ENCODE measurements at places on chromosomes 16 and 17. TPM values are rescaled to one million over a fixed set of nuclear protein-coding genes. Genes with fewer than 3 reads are reported as not detected.

Gene NPIPA8
- 1.1 TPM for total RNA-seq

Gene E4F1
- 25.6 TPM for total RNA-seq

Gene CCL18
- total RNA-seq, result not detected

Gene GUCY2D
- total RNA-seq, result not detected

Gene NDRG4
- total RNA-seq, result 10.5 TPM

Gene GPRC5B
- total RNA-seq, result 74.8 TPM

Gene VASN
- 49.5 TPM for total RNA-seq

Gene GP1BA
- not detected for total RNA-seq

DNA sequence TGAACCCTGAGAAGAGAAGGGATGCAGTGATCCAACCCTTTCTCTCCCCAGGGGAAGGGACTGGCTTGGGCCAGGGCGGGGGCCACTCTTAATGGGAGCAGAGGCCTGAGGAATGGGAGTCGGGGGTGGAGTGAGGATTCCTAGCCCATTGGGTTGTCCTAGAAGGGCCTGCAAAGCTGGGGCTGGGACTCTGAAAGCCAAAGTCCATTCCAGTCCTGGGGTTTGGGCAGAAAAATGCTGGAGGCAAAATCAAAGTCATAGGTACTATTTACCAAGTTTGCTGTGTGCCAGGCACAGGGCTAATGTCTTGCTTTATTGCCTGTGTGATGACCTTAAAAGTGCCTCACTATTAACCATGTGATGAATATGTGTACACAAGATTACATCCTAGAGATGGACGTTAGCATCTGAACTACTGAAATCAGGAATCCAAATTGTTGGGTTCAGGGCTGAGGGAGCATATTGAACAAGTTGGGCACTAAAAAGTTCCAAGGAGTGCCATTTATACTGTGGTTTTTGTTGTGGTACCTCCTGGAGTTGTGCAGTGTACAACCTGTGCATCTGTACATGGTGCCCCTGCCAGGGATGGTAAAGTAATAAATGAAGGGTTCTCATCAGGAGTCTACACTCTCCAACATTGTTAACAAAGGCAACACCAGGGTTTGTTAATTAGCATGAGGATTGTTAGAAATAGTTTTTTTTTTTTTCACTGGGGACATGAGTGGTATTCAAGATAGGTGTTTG, 84.4 kb upstream of the NKD1 start:
- H3K4me1 ChIP-seq, result no peaks in the 10 kb centered on the region
- H3K27me3 ChIP-seq, result no peaks in the 10 kb centered on the region
- no peaks in the 10 kb centered on the region for H3K36me3 ChIP-seq
- H3K4me3 ChIP-seq, result no peak overlapping the region

DNA sequence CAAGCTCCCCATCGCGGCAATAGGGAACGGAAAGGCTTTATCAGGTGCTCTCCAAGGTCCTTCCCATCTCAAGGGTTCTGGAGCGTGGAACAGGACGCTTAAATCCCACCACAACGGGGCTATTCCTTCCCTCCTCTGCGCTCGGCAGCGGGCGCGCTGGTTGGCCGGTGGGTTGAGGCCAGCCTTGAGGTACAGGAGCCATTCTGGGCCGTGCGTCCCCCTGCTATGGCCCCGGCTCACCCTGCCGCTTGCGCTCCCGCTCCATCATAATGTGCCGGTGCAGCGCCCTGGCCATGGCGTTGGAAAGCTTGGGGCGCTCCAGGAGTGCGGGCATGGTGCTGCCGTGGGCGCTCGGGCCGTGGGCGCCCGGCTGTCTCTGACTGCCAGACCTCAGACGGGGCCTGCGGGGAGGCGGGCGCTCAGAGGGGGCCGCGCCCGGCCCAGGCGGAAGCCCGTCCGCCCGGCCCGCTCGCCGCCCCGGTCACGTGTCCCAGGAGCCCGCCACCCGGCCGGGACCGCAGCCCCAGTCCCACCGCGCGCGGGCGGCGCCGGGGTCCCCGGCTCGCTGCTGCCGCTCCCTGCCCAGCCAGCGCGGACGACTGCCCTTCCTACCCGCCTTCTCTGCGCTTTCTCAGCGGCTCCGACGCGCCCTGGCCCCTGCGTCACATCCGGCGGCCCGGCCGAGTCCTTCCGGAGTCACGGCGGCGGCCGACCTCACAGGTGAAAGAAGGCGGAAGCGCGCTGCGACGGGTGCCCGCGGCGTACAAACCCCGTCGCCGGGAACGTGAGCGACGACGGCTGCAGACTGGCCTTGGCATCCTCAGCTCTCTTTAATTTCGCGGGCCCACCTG, at the start of gene GPS2:
Gene GPS2, minus strand, starts transcription at position 642 of the 851 bp plus-strand sequence. Its CDS starts 308 bp downstream, at position 334.
- peaks cover 5% of the 10 kb centered on the region for H3K4me1 ChIP-seq
- H3K27ac ChIP-seq, result peak within 1 kb of the TSS; percentile 81
- H3K27me3 ChIP-seq, result no peaks in the 10 kb centered on the region
- no peaks in the 10 kb centered on the region for H3K36me3 ChIP-seq
- H3K4me3 ChIP-seq, result peak within 1 kb of the TSS; percentile 84
- peak; percentile 92 for DNase-seq

- peaks cover 4% of the 10 kb centered on the region for H3K4me1 ChIP-seq
- H3K36me3 ChIP-seq, result no peaks in the 10 kb centered on the region
- no peak overlapping the region for H3K27ac ChIP-seq
- peak; percentile 34 for DNase-seq
Measured at GRCh38 chr17:9273428-9274391, 252.4 kb downstream of the NTN1 start.

DNA sequence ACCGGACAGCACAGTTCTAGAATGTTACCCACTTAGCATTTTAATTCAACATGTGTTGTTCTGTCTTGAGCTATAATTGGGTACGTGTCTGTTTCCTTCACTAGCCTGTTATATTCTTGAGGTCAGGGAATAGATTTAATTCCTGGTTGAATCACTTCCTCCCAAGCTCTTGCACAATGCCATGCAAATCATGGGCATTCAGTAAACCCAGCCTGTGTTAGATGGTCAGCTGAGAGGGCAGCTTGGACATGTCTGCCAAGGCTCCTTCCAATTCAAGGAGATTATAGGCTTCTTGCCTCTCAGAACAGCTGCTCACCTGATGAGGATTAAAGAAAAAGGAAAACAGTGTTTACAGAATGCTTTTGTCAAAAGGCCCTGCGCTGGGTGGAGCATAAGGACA, 12.6 kb downstream of the C1QTNF1 start:
- H3K4me3 ChIP-seq, result no peak overlapping the region
- no peaks in the 10 kb centered on the region for H3K36me3 ChIP-seq

DNA sequence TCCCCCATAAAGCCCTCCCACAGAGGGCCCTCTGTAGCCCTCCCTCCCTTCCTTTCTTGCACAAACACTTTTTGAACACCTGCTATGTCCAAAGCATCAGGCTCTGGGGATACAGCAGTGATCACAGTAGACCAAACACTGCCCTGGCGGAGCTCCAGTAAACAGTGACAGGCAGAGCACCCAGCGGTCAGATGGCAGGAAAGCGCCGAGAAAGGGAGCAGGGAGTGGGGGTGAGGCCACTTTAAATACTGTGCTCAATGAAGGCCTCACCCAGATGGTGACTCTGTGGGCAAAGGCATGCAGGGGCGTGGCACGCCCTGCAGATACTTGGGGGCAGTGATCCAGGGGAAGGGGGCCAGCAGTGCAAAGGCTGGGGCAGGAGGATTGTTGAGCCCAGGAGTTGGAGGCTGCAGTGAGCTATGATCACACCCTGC, 7.6 kb downstream of the PRR29 start:
- H3K27me3 ChIP-seq, result no peaks in the 10 kb centered on the region
- H3K4me1 ChIP-seq, result no peaks in the 10 kb centered on the region
- DNase-seq, result no peak
- H3K27ac ChIP-seq, result no peak overlapping the region
- no peak overlapping the region for H3K4me3 ChIP-seq

DNA sequence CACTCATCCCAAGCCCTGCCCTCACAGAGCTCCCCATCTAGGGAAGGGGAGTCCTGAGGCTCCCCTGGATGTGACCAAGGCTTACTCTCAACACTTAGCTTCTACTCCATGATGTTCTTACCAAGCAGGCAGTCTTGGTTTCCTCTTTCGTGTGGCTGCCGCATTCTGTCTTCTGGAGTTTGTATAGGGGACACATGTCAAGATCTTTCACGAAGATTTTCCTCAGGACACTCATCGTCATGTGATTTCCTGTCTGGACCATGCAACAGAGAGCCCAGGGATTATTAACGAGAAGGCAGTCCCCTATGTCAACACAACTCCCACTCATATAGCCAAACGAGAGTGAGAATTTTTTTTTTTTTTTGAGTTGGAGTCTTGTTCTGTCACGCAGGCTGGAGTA, 10.4 kb downstream of the PRSS54 start:
- H3K4me3 ChIP-seq, result no peak overlapping the region

DNA sequence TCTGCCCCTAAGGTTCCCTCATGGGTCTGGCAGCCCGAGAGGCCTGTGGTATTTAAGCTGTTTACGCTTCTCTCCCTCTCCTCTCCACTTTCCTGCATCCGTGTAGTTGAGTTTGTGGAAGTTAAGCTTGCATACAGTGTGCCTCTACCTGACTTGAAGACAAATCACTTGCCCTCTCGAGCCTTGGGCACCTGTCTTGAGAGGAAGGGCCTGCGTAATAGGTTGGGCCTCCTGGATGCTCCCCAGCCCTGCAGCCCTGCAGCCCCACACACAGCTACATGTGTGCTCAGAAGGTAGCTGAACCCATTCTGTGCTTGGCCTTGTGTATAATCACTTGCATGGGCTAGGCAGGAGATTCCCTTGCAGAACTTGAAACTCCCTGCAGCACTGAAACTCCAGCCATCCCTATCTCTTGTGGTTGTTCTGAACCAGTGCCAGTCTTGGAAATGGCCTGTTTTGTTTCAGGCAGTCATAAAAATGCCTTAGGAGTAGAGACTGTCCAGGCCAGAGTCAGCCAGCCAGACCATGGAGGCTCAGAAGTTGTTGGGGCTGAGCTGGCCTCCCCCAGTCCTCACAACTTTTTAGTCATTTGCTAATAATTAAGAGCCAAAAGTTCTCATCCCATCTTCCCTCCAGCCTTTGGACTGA, 134.6 kb downstream of the CLEC16A start:
- peak; percentile 65 for DNase-seq
- peak overlapping the region; percentile 2 for H3K27ac ChIP-seq
- no peaks in the 10 kb centered on the region for H3K27me3 ChIP-seq
- H3K4me3 ChIP-seq, result no peak overlapping the region
- peaks cover 21% of the 10 kb centered on the region for H3K4me1 ChIP-seq
- no peaks in the 10 kb centered on the region for H3K36me3 ChIP-seq

GRCh38 chr17:62032480-62032879, 32.6 kb downstream of the MED13 start:
- H3K4me3 ChIP-seq, result no peak overlapping the region
- no peaks in the 10 kb centered on the region for H3K36me3 ChIP-seq
- no peak overlapping the region for H3K27ac ChIP-seq
- H3K27me3 ChIP-seq, result no peaks in the 10 kb centered on the region
- DNase-seq, result no peak

DNA sequence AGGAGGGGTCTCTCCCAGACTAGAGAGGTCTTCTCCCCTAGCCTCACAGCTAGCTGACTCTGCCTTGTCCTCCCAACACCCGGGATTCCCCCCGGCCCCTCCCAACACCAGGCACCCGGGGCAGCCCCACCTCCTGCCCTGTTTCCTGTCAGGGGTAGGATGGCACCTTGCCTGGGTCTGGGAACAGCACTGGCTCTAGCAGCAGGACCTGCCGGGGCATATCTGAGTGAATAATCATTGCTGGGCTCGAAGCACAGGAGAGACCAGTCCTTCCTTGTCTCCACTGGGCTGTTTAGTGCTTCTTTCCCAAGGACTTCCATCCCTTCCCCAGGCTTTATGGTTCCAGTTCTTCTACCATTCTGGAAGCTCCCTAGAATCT, 25.7 kb downstream of the MINK1 start:
- peak overlapping the region; percentile 22 for H3K27ac ChIP-seq
- H3K4me1 ChIP-seq, result peaks cover 16% of the 10 kb centered on the region
- no peak overlapping the region for H3K4me3 ChIP-seq
- H3K27me3 ChIP-seq, result no peaks in the 10 kb centered on the region
- H3K36me3 ChIP-seq, result no peaks in the 10 kb centered on the region

DNA sequence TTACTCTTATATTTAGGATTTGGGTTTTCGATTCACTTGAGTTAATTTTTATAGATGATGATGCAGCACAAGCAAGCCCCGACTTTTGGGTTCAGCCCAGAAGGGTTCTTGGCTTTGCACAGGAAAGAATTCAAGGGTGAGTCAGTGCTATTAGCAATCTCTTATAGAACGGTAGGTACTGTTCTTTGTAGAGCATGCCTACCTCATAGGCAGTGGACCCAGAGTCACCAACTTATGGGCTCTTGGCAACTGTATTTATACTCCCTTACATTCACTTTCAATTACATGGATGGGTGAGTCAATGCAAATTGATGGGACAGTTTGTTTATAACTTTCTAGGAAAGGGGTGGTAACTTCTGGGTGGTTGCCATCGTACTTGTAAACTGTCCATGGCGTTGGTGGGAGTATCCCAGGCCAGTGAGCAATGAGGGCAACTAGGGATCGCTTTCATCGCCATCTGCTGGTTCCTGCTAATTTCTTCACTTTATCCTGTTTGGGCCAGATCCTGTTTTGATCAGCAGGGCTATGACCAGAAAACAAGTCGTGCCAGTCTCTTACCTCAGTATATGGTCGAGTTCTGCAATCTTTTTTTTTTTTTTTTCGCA, 362.6 kb downstream of the CNTNAP4 start:
- no peaks in the 10 kb centered on the region for H3K36me3 ChIP-seq
- H3K27ac ChIP-seq, result no peak overlapping the region
- no peak overlapping the region for H3K4me3 ChIP-seq
- no peaks in the 10 kb centered on the region for H3K27me3 ChIP-seq

DNA sequence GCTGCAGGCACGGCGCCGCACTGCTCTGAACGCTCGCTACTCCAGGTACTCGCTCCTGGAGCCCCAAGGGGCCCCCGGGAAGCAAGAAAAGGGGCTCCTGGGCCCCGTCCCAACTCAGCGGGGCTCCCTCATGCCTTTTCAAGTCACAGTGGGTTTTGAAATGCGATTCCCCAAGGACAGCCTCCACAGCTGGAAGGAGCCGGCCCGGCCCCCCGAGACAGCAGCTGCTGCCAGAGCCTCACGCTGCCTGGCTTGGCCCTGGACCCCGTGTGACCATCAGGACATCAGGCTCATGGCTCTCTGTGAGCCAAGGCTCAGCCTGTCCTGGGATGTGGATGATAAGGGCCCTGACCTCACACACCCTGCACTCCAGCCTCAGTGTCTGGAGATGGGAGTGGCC, 80.6 kb downstream of the LMF1 start:
- no peak overlapping the region for H3K4me3 ChIP-seq
- DNase-seq, result no peak
- H3K27me3 ChIP-seq, result no peaks in the 10 kb centered on the region
- H3K36me3 ChIP-seq, result no peaks in the 10 kb centered on the region

- DNase-seq, result no peak
- no peak overlapping the region for H3K4me3 ChIP-seq
- no peaks in the 10 kb centered on the region for H3K4me1 ChIP-seq
- no peaks in the 10 kb centered on the region for H3K27me3 ChIP-seq
Measured at GRCh38 chr17:34822007-34822739, 139.1 kb downstream of the CCT6B start.

DNA sequence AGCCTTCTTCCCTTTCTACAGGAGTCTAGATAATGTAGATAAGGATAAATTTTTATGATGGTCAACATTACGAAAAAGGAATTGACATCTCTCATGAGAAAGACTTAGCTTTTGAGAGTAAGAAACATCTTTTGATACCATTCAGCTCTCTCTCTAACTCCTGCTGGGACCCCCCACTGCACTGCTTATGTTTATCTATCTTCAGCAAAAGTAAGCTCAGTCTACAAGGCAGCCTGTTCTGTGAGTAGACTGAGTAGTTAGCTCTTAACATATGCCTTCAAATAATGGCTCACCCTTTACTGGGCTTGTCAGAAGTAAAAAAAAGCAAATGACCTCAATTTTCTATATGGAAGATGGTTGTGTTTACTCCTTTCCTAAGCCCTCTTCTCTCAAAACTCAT, 372.2 kb upstream of the CDH11 start:
- no peak overlapping the region for H3K4me3 ChIP-seq
- H3K27ac ChIP-seq, result no peak overlapping the region
- no peaks in the 10 kb centered on the region for H3K4me1 ChIP-seq
- no peaks in the 10 kb centered on the region for H3K36me3 ChIP-seq
- DNase-seq, result no peak

Data from ovary (tissue), 10 donors.